Activated CD4-positive, CD25-positive, alpha-beta regulatory T cell treated with anti-CD3 and anti-CD28 coated beads, Interleukin-2, amount 50 U/mL, for 72 hours (primary cell): ENCODE measurements at places on chromosomes 4 and X.

GRCh38 chr4:15402974-15403373 is 24.9 kb upstream of the C1QTNF7 start:
- DNase-seq: no peak

- DNase-seq: no peak
Measured at GRCh38 chrX:139559383-139560042, 29.0 kb downstream of the F9 start.

DNA sequence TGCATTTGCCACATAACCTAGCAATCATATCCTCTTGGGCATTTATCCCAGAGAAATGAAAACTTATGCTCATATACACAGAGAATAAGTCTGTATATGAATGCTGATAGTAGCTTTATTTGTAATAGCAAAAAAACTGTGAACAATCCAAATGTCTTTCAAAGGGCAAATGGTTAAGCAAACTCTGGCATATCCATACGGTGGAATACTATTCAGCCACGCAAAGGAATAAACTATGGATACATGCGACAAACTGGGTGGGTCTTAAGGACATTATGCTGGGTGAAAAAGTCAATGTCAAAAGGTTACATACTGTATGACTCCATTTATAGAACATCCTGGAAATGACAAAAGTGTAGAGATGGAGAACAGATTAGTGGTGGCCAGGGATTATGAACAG is 17.6 kb upstream of the CBR4 start:
- DNase-seq: no peak

GRCh38 chr4:114386637-114387233 is 211.9 kb upstream of the UGT8 start:
- no peak for DNase-seq

GRCh38 chr4:41882625-41883347 is 52.4 kb upstream of the TMEM33 start:
- peak; percentile 61 for DNase-seq
